ENCODE measurements at places on chromosomes 11 and 22. TPM values are rescaled to one million over a fixed set of nuclear protein-coding genes. Genes with fewer than 3 reads are reported as not detected.
A peak's percentile ranks its signal among the peaks of the same experiment; 100 is the strongest.

DNA sequence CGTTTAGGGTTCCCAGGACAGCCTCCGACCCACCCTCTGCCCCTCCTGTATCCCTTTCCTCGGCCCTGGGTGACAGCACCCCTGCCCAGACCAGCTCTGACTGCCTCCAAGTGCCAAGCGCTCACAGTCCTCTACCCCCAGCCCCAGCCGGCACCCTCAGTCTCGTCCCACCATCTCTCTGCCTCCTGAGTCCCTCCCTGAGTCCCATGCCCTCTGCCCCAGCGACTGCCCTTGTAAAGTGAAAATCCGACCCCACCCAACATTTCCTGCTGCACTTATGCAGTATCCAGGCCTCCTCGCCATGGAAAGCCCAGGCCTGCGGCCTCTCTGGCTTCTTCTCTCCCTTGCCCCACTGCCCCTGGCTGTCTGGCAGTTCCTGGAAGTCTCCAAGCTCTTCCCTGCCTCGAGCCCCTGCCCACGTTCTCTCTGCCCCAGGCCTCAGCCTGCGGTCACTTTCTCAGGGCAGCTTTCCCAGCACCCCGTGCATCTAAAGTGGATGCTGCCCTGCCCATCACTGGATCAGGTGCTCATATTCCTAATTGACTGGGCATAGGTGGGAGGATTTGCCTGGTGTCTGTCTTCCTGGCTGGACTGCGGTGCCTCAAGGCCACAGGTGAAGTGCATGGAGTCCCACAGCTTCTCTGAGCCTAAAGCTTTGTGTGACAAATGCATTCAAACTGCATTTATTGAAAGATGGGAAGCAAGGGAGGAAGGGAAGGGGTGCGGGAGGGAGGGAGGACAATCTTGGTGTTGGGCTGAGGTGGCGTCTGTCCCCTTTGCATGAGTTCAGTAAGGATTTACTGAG lies 17.7 kb upstream of the IL2RB start:
- DNase-seq, result no peak

Gene RPL3
- 2,001 TPM for total RNA-seq

- DNase-seq, result no peak
Measured at GRCh38 chr11:2314525-2315394, 12.9 kb downstream of the TSPAN32 start.

DNA sequence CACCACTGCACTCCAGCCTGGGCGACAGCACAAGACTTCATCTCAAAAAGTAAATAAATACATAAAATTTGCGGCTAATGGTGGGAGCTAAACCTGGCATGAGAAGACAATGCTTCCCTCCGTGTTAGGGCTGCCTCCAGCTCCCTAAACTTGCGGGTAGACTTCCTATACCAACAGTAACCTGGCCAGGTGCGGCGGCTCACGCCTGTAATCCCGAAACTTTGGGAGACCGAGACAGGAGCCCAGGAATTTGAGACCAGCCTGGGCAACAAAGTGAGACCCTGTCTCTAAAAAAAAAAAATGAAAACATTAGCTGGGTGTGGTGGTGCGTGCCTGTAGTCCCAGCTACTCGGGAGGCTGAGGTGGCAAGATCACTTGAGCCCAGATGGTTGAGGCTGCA lies 25.3 kb downstream of the SLC25A18 start:
- DNase-seq, result no peak

Gene PRR14L
- total RNA-seq, result 15.9 TPM

DNA sequence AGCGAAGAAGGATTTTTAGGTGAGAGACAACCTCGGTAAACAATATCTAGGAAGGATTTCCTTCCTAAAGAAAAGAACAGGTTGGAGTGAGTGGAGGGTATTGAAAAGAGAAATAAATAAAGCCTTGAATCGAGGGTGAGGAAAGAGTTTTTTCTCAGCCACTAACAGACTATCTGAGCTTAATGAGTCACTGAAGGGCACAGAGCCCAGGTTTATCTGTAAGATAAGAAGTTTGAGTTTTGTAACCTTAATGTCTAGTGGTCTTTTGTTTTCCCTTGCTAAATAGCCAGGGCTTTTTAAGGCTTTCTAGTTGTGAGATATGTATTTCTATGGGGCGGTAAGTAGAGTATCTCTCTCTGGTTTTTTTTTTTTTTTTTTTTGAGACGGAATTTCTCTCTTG lies 394.5 kb upstream of the KIRREL3 start:
- no peak for DNase-seq

- peak; percentile 81 for DNase-seq
Measured at GRCh38 chr11:12723421-12724300, 49.4 kb downstream of the TEAD1 start.

Gene TYR
- total RNA-seq, result not detected

All from epithelial cell of proximal tubule (primary cell).